ENCODE measurements at places on chromosomes 12 and 14.

GRCh38 chr12:75177997-75178396 is 31.6 kb downstream of the KCNC2 start:
- DNase-seq, result no peak

GRCh38 chr12:754473-754820 is 2.1 kb downstream of the WNK1 start:
- DNase-seq, result no peak

- no peak for DNase-seq
Measured at GRCh38 chr14:38824706-38825105, 278.3 kb downstream of the SEC23A start.

DNA sequence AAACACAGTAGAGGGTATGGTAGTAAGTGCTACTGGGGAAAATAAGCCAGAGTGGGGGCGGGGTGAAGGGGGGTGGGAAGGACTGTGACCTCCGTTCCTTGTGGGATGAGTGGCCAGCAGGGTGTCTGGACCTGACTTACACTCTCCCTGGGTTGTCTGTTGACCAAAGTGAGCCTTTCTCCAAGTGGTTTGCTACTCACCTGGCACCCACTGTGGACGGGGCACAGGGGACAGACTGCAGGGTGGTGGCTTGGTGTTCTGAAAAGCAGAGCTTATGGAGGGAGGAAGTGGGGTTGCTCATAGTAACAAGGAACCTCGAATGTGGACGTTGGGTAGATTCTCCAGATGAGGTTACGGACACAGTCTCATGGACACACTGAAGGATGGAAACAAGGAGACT is 94.4 kb upstream of the VRK1 start:
- DNase-seq, result no peak

- DNase-seq, result no peak
Measured at GRCh38 chr14:104657101-104657524, 32.3 kb upstream of the INF2 start.

- DNase-seq, result no peak
Measured at GRCh38 chr14:44989497-44990440, 27.8 kb downstream of the TOGARAM1 start.

DNA sequence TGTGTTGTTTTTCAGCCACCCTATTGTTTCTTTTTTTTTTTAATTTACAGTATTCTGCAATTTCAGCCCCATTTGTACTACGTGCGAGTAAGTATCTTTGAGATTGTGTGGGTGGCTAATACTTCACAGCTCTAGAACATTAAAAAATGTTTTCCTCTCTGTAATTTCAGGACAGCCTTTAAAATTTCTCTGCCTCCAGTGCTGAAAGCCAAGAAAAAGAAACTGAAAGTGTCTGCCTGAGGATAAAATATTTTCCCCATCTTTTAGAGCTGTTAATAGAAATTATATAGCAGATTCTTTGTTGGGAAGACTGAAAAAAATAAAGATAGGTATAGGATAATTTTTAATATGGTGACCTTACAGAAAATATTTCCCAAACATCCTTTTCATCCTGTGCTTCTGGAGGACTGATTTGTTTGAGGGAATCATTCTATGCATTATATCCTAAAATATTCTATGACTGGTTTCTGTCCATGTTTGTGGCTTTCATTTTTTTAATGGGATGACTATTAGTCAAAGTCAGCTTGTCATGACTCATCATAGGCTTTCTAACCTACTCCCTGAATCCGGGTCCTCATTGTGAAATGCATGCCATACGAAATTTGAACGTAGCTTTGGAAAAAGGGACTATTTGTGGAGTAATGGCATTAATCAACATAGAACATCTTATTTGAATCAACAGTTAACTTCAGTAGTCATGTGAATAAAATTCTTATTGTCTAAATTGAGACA is 10.8 kb upstream of the TCTN2 start:
- DNase-seq, result no peak

DNA sequence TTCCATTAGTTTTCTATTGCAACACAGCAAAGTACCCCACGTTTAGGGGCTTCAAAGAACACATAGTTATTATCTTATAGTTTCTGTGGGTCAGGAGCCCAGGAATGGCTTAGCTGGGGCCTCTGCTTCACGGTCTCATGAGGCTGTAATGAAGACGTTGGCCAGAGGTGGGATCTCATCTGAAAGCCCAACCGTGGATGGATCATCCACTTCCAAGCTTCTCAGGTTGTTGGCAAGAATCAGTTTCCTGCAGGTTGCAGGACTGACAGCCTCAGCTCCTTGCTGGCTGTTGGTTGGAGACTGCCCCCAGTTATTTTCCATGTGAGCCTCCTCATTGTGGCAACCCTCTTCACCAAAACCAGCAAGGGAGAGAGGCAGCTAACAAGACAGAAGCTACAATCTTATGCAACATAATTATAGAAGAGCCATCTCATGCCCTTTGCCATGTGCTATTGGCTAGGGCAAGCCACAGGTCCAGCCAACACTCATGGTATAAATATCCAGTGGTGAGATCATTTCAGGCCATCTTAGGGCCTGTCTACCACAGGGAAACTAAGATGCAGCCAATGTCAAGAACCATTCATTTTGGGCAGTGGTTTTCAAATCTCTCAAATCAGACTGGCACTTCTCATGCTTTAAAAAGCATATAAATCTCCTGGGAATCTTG is 452.4 kb downstream of the MED13L start:
- DNase-seq, result no peak

DNA sequence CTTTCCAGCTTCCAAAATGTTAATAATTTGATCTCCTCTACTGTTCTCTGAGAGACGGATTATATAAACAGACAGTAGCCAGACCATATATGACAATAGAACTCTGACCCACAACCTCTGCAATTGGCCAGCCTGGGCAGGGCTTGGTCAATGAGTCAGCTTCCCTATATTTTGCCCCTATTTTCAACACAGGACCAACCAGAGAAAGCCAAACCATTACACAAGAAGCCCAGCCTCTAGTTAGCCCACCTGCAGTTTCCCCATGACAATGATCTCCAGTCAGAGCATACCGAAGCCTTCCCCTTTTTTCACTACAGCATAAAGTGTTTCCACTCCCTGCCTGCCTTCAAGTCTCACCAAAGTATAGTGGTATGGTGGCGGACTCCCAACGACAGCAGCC is 7.6 kb upstream of the EXD2 start:
- no peak for DNase-seq

DNA sequence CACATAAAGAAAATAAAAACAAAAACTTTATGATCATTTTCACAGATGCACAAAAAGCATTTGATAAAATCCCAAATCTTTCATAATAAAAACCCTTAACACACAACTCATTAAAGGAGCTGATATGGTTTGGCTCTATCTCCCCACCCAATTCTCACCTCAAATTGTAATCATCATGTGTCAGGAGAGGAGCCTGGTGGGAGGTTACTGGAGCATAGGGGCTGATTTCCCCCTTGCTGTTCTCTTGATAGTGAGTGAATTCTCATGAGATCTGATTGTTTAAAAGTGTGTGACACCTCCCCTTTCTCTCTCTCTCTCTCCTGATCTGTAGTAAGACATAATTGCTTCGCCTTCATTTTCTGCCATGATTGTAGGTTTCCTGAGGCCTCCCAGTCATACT is 790.7 kb downstream of the C12orf50 start:
- no peak for DNase-seq

- DNase-seq, result no peak
Measured at GRCh38 chr14:75373133-75373532, 54.7 kb upstream of the JDP2 start.

DNA sequence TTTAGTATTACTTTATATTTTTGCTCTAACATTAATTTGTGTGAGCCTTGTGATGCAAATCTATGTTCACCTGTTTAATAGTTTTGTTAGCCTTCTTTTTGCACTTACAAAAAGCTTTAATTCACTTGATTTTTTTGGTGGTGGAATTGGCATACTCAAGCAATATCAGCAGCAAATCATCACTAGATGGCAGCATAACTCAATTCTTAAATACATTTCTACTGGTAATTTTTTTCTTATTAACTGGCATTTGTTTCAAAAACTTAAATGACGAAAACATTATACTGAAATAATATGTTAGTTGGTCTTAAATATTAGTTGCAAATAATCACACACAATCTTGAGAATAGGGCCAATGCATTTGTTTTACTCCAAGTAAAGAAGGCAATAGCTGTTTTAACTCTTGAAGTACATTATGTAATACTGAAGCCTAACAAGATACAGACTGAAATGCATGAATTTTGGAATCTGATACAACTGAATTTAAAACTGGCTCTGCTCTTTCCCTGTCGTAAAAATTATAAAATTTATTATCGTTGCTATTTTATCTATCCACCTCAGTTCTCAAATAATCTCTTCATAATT is 151.5 kb downstream of the ATXN7L3B start:
- DNase-seq, result no peak

GRCh38 chr14:24925771-24926374 is 124.1 kb downstream of the STXBP6 start:
- no peak for DNase-seq

GRCh38 chr12:70853326-70853725 is 67.2 kb downstream of the PTPRR start:
- no peak for DNase-seq

GRCh38 chr12:107436376-107436775 is 249.2 kb upstream of the PWP1 start:
- DNase-seq, result no peak

- DNase-seq, result no peak
Measured at GRCh38 chr14:39122330-39123138, 8.4 kb downstream of the GEMIN2 start.

DNA sequence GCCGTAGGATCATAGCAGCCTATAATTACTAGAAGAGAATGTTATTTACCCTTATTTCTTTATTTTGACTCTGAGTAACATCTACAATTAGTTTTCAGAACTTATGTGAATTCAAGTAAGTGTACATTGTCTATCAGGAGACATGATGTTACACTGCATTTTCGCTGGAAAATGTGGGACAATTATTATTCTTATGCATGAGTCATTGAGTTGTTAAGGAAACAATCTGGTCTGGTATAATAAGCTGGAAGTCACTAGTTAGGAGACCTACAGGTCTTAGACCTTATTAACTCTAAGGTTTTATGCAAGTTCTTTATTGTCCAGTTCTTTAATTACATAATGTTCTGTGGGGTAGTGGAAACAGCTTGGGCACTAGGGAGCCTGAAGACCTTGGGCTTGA is 5.8 kb downstream of the KTN1 start:
- DNase-seq, result no peak

DNA sequence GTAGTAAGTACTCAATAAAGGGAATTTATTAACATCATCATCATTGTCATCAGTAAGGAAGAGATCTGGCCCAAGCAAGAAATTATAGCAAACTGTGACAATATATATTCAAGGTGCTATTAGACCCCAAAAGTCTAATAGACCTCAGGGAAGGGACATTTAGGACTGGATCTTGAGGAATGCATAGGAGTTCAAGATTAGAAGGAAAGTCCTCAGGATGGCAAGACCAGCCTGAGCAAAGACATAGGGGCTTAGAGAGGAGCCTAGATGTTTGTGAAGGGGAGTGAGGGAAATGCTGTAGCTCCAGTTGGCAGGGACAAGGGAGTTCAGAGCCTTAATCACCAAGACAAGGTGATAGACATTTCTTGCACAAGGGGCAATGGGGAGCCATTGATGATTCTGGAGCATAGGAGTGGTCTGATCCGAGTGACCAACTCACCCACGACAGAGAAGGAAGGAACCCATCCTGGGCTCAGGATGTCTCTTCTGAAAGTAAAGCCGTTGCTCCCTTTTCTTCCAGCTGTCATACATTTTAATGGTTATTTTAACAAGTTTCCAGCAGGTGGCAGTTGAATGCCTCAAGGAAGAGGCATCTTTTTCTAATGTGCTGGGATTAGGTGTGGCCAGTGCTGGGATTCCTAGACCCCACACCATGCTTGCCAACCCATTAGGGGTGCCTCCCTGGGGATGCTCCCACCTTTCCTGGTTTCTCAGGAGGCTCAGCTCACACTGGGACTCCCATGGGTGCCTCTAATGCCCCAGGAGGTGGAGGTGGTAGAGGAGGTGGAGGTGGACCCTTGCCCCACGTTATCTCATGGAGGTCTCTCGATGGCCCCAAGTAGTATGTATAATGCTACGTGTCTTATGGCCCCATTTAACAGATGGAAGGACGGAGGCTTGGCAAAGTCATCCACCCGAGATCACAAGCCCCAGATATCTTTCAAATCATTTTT is 37.8 kb downstream of the PHETA1 start:
- no peak for DNase-seq

- no peak for DNase-seq
Measured at GRCh38 chr14:98994561-98994960, 277.4 kb downstream of the BCL11B start.

DNA sequence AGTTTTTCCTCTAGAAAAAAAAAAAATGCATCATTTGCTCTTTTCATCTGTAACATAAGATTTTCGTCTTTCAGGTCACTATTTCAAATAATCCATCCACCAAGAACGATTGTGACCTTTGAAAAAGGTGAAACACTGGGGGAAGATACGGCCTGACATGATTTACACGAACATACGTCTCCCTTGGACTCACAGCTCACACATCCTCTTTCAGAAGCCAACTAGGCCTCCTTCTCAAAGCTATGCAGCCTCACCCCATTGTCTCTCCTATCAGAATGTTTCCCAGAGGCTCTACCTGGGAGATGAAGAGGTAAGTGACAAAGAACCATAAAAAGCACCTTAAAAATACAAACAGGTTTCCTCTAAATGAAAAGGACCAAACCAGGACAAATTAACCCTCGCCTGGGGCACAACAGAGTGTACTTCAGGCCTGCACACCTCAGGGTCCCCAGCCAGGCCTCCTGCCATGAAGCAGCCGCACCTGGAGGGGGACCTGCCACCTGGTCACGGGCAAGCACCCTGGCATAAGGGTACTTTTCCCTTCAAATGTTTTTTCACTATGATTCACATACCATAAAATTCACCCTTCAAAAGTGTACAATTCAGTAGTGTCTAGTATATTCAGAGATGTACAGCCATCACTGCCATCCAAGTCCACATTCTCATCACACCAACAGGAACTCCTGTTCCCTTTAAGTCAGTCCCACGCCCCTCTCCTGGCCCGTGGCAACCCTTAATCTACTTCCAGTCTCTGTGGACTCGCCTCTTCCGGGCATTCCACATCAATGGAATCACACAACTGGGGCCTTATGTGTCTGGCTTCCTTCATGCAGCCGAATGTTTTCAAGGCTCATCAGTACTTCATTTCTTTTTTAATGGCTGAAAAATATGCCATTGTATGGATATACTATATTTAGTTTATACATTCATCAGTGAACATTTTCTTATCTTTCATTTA is 5.4 kb downstream of the SLC15A4 start:
- DNase-seq, result no peak

GRCh38 chr14:49959822-49960408 is 67.0 kb downstream of the ARF6 start:
- no peak for DNase-seq

DNA sequence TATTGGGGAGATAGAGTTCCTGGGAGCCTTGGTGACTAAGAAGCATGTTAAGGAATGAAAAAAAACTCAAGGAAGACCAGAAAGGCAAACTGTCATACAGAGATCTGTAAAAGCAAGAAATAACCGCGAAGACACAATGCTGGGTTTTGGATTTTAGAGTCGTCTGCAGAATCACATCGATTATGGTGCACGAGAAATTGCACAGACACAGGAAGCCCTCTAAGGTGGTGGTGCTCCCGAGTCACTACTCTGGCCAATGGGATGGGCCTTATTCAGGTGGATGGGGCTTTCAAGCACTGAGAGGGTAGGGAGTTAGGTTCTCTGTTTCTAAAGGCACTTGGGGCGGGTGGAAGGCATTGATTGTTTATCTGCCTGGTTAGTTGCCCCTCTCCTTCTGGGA is 10.3 kb upstream of the FLVCR2 start:
- no peak for DNase-seq

Data from stimulated activated CD4-positive, alpha-beta T cell treated with anti-CD3 and anti-CD28 coated beads, Interleukin-4, amount 100 ng/mL, for 24 hours (primary cell).